ENCODE measurements at places on chromosomes 5 and 9.

- DNase-seq: no peak
Measured at GRCh38 chr5:31033295-31033694, 160.2 kb upstream of the CDH6 start.

DNA sequence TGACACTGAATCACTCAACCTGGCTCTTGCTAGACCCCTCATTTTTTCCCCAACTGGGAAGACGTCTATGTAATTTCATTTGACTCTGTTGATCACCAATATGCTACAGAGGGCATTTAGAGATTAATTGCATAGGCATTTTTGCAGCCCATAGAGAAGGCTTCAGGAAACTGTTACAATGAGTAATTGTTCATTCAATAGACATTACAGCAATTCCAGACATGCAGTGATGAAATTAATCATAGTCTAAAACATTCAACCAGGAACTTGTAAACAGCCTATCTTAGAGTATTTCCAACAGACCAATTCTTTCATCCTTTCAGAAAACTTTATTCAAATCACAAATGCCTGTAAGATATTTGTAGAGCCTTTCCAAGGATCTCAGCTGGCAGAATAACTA is 122.3 kb downstream of the MARCHF11 start:
- no peak for DNase-seq

- DNase-seq: no peak
Measured at GRCh38 chr5:118653872-118654271, 334.5 kb downstream of the DTWD2 start.

DNA sequence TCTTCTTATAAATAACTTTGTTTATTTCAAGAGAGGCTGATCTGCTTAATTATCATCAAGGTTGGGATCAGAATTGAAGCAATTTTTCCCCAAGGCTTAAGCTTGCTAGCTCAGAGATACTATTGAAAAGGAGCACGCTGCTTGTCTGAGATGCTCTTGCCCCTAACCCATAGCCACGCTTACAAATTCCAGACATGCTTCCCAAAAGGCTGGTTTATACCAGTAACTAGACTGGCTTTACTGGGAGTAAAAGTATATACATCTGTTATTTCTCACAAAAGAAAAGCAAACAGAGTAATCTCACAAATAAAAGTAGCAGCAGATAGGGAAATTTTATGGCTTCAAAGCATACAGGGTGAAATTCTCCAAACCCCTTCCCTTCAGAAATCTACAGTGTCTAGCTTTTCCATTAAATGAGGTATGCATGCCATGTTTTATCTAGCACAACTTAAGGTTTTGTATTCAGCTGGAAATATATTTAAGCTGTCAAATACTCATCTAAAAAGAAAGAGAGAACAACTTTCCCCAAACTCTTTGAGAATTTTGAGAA is 163.2 kb upstream of the TRPC7 start:
- DNase-seq: no peak

DNA sequence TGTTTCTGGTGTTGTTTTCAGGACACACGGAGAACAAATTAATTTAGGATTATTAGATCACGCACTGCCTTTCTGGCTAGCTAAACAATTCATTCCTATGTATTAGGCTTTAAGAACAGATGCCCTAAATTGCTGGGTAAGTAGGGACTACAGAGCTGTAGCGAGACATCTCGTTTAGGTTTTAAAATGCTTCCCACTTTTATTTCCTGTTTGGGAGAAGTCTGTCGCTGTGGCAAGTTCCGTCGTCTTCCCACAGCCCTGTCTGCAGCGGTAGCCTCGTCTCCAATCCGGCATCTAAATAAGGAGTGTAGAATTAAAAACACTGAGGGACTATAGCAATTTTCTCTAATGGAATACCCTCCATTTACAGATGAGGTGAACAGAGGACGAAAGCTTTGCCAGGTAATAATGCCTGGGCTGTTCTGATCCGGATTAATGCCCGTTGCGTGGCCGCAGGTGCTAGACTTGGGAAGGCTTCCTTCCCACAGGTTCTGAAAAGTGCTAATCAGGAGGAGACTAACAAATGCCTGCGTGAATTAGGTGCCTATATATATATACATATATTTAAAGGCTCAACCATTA is 1.3 kb upstream of the TRIM36 start:
- DNase-seq: no peak

DNA sequence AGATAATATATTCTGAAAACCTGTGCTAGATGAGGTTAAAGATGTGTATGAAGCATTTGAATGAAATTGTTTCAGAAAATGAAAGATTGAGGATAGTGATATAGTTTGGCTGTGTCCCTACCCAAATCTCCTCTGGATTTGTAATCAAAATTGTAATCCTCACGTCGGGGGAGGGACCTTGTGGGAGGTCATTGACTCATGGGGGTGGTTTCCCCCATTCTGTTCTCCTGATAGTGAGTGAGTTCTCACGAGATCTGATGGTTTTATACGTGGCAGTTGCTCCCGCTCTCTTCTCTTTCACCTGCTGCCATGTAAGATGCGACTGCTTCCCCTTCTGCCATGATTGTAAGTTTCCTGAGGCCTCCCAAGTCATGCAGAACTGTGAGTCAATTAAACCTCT is 2.0 kb upstream of the TEX48 start:
- DNase-seq: no peak

DNA sequence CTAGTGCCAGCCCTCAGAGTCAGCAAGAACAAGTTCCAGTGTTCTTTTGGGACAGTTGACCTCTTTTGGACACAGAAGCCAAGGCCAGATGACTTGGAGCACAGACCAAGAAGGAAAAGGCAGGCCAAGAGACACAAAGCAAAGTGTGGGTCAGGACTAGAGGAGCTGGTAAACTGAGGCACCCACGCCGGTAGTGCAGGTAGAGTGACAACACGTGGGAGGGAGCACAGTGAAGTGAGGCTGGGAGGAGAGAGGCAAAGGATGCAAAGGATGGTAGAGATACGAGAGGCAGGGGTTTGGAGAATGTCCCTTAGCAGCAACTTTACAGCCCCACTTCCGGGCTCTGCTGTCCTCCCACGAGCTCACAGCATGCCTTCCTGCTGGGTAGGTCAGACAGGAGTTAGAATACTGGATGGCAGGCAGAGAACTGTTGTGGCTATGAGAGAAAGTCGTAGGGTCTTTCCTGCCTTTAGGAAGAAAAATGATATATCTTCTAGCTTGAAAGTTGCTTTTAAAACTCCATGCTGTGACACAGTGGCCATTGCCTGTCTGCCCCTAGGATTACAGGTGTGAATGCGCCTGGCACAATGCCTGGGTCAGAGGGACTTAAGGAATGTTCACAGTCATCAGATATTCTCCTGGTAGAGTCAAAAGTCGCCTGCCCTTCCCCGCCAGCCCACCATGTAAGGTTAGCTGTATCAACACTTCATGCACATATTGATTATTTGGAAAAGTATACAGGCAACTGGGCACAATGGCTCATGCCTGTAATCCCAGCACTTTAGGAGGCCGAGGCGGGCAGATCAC is 97.9 kb downstream of the PDE8B start:
- DNase-seq: no peak

DNA sequence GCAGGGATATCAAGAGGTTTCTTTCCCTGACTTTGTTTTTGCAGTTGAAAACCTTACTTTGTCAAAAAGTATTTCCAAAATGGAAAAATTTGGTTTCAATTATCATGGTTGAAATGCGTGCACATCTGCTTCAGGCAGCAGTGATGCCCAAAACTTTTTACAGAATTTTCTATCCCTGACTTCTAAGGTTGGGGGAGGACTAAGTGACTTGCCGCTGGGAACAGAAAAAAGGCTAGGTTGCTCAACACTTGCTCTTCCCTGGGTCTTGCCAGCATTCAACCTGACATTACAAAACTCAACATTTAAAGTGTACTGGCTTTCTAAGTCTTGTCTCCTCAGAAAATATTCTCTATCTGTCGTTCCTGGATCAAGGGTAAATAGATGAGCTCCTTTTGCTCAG is 4.7 kb downstream of the KLHL3 start:
- DNase-seq: no peak

DNA sequence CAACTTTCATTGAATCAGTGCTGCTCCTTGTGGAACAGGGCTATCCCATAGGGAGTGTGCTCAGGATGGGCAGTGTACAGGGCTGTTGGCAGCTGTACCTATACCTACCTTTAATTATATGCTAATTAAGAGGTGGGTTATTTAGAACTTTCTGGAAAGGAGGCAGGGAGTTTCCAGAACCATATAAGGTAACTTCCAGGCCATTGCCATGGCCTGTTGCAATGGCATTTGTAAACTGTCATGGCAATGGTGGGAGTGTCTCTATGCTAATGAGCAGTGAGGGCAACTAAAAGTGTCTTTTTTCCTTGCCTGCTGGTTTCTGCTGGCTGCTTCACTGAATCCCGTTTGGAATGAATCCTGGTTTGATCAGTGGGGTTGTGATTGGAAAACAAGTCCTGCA is 2.3 kb upstream of the ARHGAP26 start:
- no peak for DNase-seq

DNA sequence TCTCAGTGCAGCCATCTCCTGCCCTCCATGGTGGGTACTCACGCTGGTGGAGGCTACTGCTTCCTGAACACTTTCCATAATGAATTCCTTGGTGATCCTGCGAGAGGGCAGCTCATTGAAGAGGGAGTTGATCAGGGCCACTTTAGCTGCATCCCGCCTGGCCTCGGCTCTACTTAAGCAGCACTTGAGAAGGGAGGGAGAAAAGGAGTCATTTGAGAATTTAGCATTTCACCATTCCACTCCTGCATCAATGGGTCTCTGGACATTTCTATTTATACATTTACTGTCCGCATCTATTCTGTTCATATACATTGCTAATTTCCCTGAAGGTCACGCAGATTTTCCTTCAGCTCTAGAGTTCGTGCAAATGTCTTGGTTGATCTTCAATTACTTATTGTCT is 35.1 kb downstream of the LIX1 start:
- DNase-seq: no peak

GRCh38 chr5:138990986-138991590 is 116.0 kb upstream of the LRRTM2 start:
- DNase-seq: no peak

- DNase-seq: no peak
Measured at GRCh38 chr5:172748341-172748843, 22.6 kb downstream of the DUSP1 start.

GRCh38 chr9:84517026-84517425 is 152.5 kb upstream of the NTRK2 start:
- no peak for DNase-seq

DNA sequence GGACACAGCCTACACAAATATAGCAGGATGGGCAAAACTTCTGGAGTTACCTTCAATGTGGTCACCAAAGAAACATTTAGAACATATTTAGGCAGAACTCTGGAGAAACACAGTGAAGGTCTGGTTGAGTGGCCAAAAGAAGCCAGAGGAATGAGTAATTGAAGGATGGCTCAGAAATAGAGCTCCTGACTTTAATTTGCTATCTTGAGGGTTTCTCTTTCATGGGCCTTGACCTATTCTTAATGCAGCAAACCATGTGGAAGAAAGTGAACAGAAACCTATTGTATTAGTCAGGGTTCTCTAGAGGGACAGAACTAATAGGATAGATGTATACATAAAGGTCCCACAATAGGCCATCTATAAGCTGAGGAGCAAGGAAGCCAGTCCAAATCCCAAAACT is 650.5 kb downstream of the ACTL7B start:
- DNase-seq: no peak

GRCh38 chr5:82332886-82333615 is 54.9 kb upstream of the RPS23 start:
- DNase-seq: no peak

DNA sequence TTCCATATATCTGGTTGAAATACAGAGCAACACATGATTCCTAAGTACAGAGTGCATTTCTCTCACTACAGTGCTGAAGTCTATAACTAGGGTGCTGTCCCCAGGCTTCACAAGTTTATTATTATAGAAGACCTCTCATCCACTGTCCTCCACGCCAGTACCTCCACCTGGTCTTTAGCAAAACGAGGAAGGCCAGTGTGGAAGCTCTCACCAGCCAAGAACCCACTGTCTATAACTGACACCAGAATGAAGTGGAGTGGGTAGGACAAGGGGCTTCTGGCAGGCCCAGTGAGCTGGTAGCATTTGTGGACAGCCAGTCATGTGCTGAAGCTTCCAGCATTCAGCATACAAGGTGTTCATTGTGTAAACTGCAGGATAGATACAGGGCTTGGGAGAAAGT is 430.7 kb downstream of the GADD45G start:
- DNase-seq: no peak

DNA sequence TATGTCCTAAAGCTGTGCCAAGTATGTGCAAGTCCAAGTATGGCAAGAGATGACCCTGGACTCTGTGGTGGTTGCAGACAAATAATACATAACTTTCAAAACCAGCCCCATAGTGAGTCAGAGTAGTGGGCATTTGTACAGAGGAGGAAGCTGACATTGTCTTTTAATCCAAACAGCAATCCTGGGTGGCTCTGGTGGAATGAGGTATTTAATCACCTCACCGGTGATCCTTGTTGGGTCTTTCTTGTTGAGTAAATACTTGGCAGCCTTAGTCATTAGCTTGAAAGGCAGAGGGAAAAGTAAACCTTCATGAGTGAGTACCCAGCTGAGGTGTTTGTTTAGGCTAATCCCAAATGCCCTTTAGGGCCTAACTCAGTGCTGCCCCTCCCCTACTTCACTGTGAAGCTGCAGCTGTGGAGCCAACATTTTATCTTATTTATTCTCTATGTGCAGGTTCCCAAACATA is 148.7 kb upstream of the SLC12A2 start:
- DNase-seq: no peak

GRCh38 chr9:93268551-93269314 is 84.8 kb downstream of the WNK2 start:
- DNase-seq: peak; percentile 10

GRCh38 chr5:92459654-92460053 is 1076.5 kb upstream of the ARRDC3 start:
- DNase-seq: no peak

GRCh38 chr9:14007190-14007769 is 306.7 kb downstream of the NFIB start:
- no peak for DNase-seq

- DNase-seq: no peak
Measured at GRCh38 chr5:112254303-112254702, 164.8 kb downstream of the EPB41L4A start.

GRCh38 chr5:6585939-6586646 is 46.8 kb downstream of the NSUN2 start:
- DNase-seq: no peak

GRCh38 chr5:13529300-13529699 is 415.2 kb downstream of the DNAH5 start:
- no peak for DNase-seq

- no peak for DNase-seq
Measured at GRCh38 chr5:159403906-159404681, 73.8 kb upstream of the IL12B start.

DNA sequence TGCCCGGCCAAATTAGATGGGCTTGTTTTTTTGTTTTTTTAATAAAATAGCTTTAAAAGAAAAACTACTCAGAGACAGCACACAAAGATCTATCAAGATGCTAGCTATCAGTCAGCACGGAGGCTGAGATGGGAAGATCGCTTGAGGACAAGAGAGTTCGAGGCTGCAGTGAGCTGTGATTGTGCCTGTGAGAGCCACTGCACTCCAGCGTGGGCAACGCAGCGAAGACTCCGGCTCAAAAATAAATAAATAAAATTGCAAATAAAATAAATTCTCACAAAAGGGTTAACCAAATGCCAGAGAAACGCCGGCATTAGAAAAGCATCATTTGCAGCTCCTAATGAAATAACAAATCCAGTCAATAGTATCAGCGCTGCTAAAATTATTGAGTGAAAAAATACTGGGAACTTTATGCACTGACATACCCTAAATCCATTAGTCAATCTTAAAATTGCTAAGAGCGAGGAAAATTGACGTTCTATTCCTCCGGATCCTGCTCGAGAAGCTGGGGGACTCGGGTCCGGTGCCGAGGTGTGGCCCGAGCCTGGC is 681 bp downstream of the CPLANE1 start:
- DNase-seq: no peak

- DNase-seq: no peak
Measured at GRCh38 chr5:87361031-87361445, 51.7 kb downstream of the CCNH start.

Measured in stimulated activated CD8-positive, alpha-beta memory T cell treated with anti-CD3 and anti-CD28 coated beads, Interleukin-2, amount 100 ng/mL, for 48 hours (primary cell).